ENCODE measurements at places on chromosomes 2 and 18. TPM values are rescaled to one million over a fixed set of nuclear protein-coding genes. Genes with fewer than 3 reads are reported as not detected.
A peak's percentile ranks its signal among the peaks of the same experiment; 100 is the strongest.

DNA sequence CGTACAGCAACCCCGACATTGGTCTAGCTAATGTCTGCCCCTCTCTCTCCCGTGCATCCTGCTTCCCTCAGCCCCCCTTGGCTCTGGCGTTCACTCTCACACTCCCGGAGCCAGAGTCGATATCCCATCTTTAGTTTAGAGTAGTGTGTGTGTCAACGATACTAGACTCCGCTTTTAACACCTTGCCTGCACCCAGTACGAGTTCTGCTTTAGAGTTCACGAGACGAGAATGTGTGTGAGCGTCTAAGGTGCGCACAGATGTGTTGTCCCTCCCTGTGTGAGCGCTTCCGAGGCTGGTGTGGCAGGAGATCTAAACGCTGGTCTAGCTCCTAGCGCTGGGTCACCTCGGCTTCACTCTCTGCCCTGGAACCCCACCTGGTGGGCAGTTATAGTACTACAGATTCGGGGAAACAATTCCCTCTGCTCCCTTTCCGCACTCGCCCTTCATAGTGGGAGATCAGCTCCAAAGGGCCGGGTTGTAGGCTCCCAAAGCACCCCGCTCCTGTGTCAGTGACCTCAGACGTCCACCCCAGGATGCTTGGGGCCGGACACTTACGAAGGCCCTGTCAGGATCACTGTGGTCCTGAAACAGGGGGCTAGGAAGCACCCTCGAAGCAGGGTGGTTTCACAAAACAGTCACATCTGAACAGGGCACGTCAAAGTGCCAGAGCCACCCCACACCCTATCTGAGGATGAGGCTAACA lies 2.6 kb upstream of the CYP26B1 start:
- peak; percentile 87 for DNase-seq

DNA sequence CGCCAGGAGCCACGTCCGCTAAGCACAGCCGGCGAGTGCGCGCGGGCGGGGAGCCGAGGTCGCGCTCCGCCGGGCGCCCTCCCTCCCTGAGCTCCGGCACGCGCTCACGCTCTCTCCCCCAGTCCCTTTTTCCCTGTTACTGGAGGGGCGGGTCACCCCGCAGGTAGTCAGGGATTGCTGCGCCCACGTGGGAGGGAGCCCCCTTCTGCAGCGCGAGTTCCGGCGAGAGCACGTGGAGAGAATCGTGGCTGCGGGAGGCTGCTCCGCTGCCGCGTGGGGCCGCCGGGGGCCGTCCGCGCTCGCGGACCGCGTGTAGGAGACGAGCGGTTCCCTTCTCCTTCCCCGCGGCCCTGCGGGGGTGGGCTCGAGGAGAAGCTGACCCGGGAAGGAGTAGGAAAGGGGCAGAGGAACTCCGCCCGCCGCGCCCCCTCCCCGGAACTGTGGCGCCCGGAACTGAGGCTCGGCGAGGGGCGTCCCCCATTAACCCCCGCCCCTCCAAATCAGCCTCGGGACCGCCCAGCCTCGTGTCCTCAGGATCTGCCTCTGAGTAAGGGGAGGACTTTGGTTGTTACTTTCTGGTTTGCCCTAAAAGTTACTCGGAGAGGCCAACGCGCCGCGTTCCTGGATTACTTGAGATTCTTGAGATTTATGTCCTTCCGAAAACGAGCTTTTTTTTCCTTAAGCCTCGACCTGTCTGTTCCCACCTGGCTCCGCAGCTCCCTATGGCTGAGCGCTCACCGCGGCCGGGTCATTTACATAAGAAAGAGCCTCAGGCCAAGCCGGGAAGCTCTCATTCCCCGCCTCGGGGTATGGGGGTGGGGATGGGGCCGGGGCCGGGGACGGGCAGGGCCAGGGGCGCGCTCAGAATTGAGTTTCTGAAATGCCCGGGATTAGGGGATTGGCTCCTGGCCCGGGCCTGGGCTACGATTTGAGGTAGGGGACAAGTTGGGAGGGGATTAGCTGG lies 1.1 kb downstream of the HK2 start:
- DNase-seq: peak; percentile 87

The IL36B gene
- polyA plus RNA-seq: not detected

The CNTNAP5 gene
- polyA plus RNA-seq: 0.02 TPM
